ENCODE measurements at places on chromosomes 3 and 15. TPM values are rescaled to one million over a fixed set of nuclear protein-coding genes. Genes with fewer than 3 reads are reported as not detected.

The IL12A gene
- 1.3 TPM for total RNA-seq

The SI gene
- total RNA-seq = 0.96 TPM

The HGD gene
- 47.1 TPM for total RNA-seq

The TJP1 gene
- 216 TPM for total RNA-seq

The A4GNT gene
- total RNA-seq = not detected

All from prostate gland (tissue), 2 donors.